Amygdala (tissue), 56 donors: ENCODE measurements at places on chromosomes 13 and 19.

GRCh38 chr13:113924184-113924901 lies 49.5 kb downstream of the C13orf46 start:
- DNase-seq, result no peak

DNA sequence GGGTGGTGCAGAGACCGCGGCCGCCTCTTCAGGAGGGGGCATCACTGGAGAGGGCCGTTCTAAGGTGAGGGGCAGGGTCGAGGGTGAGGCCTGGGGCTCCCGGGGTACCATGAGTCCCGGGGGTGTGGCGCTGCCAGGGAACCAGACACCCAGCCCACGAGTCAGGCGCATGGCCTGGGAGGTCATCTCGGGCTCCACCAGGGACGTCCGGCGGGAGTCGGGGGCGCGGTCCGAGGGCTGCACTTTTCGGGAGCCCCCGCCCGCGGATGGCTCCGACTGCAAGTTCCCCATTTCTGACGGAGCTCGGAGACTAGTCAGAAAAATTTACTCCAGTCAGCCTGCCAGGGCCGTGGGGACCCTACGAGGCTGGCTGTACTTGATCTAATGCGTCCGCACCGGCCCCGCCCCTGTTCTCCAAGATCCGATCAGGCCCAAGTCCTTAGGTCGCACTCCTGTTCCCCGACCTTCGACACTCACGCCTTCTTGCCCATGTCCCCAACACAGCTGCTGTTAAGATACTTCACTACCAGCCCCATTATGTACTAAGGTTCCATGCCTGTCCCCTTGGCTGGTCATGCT lies 774 bp downstream of the GGN start:
- DNase-seq, result no peak

DNA sequence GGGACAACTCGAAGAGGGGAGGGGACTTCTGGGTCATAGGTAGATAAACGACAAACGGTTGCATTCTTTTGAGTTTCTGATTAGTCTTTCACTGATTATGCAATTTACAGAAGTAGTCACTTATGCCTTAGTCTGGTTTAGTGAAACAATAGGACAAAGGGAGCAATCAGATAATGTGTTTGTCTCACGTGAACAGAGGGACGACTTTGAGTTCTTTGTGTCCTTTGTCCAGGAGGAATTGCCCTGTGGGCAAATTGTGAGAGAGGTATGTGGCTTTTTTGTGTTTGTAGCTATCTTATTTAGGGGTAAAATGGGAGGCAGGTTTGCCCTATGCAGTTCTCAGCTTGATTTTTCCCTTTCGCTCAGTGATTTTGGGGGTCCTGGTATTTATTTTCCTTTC lies 362.9 kb upstream of the PCDH20 start:
- DNase-seq, result no peak

GRCh38 chr19:19238126-19238894 lies 26.6 kb downstream of the NCAN start:
- DNase-seq, result no peak

DNA sequence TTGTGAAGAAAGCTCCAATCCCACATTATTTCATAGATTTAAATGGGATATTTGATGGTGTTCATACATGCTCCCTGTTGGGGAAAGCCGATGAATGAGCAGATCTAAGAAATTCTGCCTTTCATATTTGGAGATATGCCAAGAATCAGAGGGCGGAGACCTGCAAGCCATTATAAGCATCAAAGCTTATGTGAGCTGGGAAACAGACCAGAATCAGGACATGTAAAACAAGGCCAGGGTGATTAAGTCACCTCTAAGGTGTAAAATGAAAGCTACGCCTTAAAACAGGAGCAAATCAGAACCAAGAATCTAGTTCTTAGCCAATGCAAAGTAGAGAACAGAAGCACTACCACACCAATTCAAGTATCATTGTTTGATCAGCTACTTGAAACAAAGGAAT lies 392.4 kb downstream of the DCT start:
- DNase-seq, result no peak

- DNase-seq, result no peak
Measured at GRCh38 chr13:108368250-108368905, 98.9 kb downstream of the TNFSF13B start.

- DNase-seq, result no peak
Measured at GRCh38 chr19:7477758-7478157, 11.1 kb downstream of the PEX11G start.

DNA sequence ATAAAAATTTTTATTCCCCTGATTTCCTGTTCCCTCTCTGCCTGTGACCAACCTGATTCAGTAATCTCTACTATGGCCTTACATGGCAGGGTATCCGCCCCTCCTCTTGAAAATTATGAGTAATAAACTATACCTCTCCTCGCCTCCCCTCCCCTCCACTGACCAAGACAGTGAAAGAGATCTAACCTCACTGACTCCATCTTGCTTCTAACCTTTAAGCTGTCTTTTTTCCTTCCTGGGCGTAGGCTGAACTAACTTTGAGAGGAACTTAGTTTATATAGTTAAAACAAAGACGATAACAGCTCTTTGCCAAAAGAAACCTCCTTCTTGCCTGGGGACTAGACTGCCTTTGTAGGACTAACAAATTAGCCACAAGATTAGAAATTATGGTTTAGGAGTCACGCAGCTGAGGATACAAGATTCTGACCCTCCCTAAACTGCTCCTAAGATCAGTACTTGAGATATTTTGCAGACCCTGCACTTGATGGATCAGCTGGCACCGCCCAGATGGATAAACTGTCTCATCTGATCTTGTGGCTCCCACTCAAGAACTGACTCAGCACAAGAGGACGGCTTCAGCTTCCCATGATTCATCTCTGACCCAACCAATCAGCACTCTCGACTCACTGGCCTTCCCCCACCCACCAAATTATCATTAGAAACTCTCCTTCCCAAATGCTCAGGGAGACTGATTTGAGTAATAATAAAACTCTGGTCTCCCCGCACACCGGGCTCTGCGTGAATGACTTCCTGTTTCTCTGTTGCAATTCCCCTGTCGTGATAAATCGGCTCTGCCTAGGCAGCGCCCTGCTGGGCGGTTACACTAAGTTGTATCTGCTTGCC lies 187.1 kb downstream of the TDRD3 start:
- no peak for DNase-seq

DNA sequence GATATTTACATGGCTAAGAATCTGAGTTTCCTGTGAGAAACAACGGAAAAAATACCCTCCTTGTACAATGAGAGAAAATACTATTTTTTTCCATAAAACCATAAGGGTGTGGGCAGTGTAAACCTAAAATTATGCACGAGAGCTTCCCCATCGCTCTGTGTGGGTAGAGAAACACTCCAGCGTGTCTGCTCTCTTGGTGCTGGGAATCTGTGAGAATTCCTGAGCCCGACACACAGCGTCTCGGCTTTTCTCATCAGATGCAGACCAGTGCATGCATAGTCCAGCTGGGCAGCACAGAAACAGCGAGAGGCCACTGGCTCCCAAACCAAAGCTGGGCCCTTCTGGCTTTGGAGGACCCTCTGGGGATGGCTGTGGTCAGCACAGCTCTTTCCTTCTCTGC lies 12.0 kb downstream of the PLPP2 start:
- DNase-seq, result no peak

DNA sequence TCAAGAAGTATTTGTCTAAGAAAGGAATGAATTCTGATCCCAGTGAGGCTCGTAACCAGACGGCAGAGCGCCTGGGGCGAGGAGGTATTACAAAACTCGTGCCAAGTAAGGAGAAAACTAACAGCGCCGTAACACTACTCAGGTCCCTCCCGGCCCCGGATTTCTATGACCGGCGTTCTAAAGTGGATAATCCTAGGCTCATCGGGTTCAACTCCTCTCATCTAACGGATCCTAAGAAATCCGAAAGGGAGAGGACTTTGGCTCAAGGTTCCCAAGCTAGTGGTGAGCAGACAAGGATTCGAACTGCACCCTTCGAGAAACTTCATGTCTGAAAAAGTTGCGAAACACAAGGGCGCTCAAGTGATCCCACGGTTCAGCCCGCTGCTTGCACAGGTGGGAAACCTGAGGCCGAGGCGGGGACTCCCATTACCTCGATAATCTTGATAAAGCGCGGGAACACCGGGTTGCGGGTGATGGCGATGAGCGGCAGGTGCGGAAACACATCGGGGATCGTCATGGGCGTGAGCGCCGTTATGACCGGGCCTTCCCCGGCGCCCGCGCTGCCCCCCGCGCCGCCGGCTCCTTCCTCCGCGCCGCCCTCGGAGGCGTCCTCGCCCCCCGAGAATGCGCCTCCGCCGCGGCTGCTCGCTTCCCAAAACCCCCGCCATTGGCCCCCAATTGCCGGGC lies 529 bp downstream of the LONP1 start:
- DNase-seq, result no peak

GRCh38 chr13:41978007-41978406 lies 17.1 kb upstream of the VWA8 start:
- no peak for DNase-seq

GRCh38 chr13:78787190-78787589 lies 128.2 kb upstream of the OBI1 start:
- no peak for DNase-seq
